ENCODE measurements at places on chromosomes 11 and 22.
A peak's percentile ranks its signal among the peaks of the same experiment; 100 is the strongest.

- DNase-seq: no peak
These were observed 105.5 kb downstream of the KCNQ1OT1 start for GRCh38 chr11:2594267-2594666.

DNA sequence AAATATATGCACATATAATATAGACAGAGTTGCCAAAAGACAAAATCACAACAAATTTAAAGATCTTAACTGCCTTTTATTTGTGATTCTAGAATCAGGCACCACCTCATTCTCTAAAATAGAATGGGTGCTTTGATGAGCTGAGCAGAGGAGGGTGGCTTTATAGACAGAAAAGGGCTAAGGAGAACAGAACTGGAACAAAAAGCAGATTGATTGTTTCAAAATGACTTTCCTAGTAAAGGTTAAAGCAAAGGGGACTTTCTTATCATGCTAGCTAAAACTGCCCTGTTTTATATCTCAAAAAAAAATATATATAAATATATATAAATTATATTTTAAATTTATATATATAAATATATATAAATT, 287.6 kb downstream of the FAT3 start:
- no peak for DNase-seq

DNA sequence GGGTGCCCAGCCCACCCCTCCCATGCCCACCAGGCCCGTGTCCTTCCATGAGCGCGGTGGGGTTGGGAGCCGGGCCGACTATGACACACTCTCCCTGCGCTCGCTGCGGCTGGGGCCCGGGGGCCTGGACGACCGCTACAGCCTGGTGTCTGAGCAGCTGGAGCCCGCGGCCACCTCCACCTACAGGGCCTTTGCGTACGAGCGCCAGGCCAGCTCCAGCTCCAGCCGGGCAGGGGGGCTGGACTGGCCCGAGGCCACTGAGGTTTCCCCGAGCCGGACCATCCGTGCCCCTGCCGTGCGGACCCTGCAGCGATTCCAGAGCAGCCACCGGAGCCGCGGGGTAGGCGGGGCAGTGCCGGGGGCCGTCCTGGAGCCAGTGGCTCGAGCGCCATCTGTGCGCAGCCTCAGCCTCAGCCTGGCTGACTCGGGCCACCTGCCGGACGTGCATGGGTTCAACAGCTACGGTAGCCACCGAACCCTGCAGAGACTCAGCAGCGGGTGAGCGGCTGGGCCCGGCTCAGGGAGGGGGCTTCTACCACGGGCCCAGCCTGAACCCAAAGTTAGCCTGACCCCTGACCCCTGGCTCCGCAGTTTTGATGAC, 3.0 kb downstream of the PKP3 start:
- no peak for DNase-seq

DNA sequence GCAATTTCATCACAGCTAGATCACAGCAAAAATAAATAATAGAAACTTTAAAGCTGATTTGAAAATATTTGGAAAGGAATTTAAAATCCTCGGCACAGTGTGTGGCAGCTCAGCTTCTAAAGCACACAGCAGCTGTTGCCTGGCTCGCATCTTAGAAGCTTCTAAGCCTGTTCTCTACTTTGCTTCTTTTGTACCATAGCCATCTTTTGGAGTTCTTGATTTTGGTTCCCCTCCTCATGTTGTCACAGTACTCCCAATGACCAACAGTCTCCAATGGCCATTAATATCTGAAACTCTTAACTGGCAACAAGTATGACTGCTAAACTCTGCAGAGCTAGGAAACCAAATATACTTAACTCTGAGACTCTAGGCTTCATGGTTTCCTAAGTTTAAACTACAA, 28.8 kb downstream of the CHKA start:
- DNase-seq: no peak

- DNase-seq: no peak
These were observed 7.9 kb upstream of the SPON1 start for GRCh38 chr11:13954591-13954990.

DNA sequence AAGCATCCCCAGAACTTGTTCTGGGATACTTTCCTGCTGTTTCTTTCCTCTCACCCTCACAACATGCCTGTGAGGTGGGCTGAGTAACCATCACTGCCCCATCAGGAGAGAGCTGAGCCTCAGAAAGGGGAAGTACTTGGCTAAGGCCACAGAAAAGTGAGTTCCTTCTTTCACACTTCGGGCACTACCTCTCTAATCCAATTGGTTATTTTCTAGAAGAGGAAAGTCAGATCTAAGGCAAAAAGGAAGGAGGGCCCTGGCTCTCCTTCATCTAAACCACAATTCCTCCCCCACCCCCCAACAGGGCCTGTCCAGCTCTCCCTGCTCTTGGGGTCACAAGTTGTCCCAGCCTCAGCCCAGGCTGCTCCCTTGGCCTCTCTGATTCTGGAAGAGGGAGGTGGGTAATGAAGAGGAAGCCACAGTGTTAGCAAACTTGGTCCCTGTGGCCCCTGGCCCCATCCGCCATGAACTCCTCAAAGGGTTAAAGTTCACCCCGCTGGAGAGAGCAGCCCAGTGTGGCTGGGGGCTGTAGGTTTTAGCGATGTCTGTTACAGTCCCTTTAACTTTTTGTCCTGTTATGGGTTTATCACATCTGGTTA, 34.0 kb downstream of the SLC22A12 start:
- no peak for DNase-seq

DNA sequence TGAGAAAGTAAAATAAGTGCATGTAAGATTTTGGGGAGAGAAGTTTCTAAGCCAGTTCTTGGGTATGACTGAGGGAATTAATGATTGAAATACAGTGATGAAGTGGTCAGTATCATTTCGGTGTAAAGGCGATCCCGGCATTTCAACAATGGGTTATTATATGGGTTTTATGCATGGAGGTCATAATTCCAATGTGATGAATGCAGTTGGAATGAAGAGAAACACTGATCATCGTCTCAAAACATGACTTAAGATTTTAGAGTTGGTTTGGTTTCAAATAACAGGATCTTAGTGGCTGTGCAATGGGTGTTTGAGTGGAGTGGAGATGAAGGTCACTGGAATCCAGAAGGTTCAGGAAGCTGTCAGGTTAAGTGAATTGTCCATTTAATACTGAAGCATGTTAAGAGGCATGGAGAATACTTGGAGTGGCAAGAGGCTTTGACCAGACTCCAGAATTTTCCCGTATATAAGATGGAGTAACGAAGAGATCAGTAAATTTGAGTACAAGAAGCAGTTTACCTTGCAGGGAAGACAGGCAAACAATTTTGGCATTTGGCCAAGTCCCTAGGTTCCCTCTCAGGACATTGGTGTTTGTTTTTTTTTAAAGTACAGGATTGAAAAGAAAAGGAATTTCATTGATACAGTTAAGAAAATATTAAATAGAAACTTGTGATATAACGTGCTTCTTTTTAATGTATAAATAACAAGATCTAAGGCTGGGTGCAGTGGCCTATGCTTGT, 96.4 kb upstream of the BIRC3 start:
- DNase-seq: peak; percentile 51

Measured in HS-27A (cell line).